ENCODE measurements at places on chromosomes 5 and 9.

- DNase-seq = no peak
Observed at GRCh38 chr5:65832152-65832551, 94.2 kb upstream of the ERBIN start.

DNA sequence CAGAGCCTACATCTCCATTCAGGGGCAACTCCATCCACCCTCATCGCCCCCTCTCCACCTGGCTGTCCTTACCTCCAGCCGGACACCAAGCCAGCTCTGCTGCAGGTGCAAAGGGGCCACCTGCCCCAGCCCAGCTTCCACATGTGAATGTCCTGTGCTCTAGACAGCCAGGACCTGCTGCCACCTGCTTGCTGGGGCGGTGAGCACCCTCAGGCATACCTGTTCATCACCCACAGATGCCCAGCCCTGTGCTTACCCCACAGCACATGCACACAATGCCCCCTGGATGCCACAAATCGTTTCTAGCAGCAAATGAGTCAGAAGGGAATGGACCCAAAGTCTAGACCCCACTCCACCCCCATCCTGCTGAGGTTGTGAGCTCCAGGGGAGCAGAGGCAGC lies 13.3 kb upstream of the NKD2 start:
- DNase-seq = no peak

DNA sequence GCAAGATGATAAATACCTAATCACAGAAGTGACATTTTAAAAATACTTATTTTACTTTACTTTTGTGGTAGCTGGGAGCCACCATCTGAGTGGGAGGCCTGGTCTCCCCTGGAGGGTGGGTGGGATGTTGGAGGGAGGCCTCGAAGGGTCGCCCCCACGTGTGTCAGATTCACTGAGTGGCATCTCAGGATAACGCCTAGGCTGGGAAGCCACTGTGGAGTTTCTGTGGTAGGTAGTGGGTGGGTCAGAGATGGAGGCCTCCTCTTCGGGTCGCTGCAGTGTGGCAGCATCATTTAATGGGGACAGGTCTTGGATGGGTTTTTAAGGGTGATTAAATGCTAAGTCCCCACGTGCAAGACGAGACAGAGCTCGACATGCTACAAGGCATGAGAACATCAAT lies 1154.8 kb upstream of the CDH18 start:
- DNase-seq = no peak

- no peak for DNase-seq
Observed at GRCh38 chr9:19895006-19895405, 106.2 kb upstream of the SLC24A2 start.

DNA sequence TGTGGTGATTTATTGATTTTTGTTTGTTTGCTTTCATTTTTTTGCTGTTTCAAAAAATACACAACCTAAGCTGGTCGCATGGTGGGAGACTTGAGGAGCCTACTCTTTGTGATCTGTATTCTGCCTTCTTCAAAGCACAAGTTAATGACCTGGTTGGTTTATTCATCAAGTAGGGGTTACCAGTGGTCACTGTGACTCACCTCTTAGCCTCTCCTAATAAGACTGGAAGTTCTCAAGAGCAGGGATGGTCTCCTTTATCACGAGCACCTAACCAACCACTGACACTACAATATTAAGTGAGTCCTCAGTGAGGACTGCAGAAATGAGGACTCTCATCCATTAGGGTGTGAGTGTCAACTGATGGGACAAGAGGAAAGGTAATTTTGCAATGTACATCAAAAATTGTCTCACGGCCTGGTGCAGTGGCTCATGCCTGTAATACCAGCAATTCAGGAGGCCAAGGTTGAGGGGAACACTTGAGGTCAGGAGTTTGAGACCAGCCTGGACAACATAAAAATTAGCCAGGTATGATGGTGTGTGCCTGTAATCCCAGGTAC lies 13.6 kb upstream of the MTMR12 start:
- no peak for DNase-seq

DNA sequence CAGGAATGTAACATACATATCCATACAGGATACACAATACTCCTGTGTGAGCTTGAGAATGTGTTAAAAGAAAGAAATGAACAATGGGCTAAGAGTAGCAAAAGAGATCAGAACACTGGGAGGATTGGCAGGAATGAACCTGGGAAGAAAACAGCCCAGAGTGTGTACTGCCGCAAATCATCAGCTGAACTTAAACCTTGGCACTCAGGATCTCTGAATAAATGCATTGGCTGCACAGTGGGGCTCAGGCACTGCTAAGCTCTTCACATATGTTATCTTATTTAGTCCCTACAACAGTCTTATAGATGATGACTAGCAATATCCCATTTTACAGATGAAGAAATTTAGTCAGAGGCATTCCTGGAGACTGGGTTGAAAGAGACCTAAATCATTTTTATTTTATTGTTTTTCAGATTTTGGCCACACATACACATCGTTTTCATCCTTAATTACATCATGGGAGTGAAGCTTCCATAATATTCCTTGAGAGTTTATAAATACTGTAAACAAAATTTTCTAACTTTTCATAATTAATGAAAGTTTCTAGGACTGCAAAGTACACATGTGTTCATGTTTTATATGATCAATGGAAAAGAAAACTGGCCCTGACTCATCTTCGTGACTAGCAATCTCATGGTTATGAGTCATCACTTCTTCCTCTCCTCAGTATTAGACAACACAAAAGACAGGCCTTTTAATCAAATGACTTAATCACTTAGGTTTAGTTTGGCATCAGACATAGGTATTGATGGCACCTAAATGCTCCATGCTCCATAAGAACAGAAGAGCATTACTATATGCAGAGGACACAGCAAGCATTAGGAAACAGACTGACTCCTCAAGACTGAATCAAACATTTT lies 59.2 kb downstream of the CDH18 start:
- DNase-seq = no peak

- no peak for DNase-seq
Observed at GRCh38 chr5:95798048-95798447, 24.5 kb downstream of the GLRX start.

DNA sequence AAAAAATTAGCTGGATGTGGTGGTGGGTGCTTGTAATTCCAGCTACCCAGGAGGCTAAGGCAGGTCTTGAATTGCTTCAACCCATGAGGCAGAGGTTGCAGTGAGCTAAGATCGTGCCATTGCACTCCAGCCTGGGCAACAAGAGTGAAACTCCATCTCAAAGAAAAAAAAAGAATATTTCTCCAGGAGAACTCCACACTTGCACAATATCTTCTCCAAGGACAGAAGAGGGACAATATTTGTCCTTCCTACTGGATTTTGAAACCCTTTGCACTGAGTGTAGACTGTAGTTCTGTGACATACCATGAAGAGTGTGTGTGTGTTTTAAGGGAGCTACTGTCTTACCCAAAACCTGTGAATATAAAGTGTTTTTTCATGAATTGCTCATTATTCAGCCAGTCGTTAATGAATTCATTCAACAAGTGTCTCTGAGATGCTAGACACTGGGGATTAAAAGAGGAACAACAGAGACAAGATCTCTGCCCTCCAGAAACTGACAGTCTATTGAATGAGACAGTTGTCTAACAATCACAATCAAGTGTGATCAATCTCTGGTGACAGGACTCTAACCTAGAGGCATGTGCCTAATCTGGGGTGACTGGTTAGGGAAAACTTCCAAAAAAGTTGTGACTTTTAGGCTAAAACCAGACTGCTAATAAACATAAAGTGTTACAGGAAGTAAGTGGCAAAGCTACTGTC lies 9.8 kb upstream of the UBE2D2 start:
- no peak for DNase-seq

DNA sequence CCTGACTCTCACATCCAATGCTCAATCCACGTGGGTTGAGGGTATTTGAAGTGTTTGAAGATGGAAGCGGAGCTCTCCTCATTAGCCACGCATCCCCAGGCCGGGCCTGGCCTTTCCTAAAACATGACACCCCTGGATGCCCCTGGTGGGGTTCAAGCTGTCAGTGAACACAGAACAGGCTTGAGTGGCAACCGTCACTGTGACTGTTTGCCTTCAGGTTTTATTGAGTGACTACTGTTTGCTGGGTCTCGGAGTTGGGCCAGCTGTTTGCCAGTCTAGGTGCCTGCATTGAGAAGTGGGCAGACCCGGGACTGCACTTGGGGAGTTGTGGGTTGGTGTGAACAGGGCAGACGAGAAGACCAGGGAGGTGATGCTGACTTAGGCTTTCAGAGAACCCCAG lies 7.8 kb upstream of the OLFM1 start:
- DNase-seq = no peak
